AG09319 (cell line): ENCODE measurements at places on chromosomes 2 and 18.

- no peak for DNase-seq
Observed at GRCh38 chr2:66569321-66569851, 134.5 kb downstream of the MEIS1 start.

DNA sequence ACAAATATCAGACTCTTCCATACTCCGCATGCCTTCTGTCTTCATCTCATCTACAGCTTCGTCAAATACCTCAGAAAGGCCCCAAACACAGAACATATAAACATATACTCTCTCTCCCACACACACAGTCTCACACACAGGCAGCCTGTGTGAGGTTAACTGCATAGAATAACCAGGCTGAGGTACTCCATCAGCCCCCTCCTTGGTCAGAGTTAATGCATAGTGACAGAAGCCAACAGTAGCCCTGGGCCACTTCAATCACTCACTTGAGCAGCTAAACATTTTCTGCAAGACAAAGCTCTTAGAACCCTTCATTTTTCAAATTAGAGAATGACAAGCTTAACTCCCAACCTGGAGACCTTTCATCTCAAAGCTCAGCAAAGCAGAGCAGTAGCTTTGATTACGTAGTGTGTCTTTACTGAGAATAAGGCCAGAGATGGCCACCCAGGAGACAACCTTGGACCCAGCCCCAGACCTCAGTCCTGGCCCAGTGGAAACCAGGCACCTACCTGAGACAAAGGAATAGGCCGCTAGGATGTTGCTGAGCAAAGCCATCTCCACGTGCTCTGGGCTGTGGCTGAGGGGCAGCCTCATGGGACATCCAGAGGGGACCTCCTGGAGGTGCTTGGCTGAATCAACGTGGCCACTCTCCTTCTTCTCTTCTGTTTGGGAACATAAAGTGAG lies 43.0 kb downstream of the EVA1A start:
- no peak for DNase-seq

- DNase-seq: no peak
Observed at GRCh38 chr2:10629819-10630532, 59.8 kb downstream of the NOL10 start.

DNA sequence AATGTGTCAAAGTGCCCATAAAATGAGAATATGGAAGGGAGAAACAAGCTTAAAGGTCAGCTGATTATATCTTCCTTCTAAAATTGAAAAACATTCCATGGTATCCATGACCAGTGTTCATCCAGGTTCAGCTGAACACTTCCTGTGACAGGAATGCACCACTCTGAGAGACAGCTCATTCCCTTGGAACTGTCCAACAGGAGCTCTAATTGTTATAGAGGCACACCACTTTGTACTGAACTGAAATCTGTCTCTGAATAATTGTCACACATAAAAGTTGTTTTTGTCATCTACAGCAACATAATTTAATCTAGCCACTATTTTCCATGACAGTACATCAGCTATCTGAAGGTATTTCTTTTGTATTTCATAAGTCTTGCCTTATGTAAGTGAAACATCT lies 195.9 kb upstream of the ZNF804A start:
- no peak for DNase-seq

DNA sequence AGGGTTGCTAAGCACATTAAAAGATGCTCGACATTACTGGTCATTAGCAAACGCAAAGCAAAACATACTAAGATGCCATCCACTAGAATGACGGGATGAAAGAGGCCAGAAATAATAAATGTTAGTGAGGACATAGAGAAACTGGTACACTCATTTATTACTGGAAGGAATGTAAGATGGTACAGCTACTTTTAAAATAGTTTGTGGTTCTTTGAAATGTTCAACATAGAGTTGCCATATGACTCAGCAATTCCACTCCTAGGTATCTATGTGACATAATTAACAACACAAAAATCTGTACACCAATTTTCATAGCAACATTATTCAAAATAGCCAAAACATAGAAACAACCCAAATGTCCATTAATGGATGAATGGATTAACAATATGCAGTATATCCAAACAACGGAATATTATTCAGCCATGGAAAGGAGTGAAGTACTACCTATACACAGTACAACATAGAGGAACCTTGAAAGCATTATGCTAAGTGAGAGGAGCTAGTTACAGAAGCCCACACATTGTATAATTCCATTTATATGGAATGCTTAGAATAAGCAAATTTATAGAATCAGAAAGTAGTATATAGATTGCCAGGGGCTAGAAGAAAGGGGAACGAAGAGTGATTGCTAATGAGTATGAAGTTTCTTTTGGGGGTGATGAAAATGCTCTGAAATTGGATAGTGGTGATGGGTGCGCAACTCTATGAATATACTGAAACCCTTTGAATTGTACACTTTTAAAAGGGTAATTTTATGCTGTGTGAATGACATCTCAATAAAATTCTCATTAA lies 61.9 kb upstream of the IL1R1 start:
- no peak for DNase-seq

GRCh38 chr2:75421986-75422385 lies 138.8 kb downstream of the EVA1A start:
- DNase-seq: no peak

- no peak for DNase-seq
Observed at GRCh38 chr18:54772056-54772455, 56.2 kb upstream of the RAB27B start.

DNA sequence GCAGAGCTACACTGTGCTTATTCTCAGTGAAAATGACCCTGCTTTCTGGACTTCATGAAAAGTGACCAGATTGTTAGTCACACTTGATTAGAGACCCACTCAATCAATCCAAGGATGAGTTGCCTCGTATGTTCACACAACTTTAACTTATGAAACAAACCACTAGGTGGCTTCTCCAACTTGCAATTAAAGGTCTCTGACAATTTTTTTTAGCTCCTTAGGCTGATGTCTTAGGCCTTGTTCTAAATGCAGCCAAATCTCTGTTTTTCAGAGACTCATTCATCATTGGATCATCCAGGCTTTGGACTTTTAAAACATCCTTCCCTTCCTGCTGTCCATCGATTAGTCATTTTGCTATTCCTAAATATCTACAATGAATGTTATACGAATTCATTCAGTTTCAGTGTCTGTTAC lies 63.4 kb downstream of the MREG start:
- DNase-seq: no peak
